ENCODE measurements at places on chromosomes 12 and 14.

DNA sequence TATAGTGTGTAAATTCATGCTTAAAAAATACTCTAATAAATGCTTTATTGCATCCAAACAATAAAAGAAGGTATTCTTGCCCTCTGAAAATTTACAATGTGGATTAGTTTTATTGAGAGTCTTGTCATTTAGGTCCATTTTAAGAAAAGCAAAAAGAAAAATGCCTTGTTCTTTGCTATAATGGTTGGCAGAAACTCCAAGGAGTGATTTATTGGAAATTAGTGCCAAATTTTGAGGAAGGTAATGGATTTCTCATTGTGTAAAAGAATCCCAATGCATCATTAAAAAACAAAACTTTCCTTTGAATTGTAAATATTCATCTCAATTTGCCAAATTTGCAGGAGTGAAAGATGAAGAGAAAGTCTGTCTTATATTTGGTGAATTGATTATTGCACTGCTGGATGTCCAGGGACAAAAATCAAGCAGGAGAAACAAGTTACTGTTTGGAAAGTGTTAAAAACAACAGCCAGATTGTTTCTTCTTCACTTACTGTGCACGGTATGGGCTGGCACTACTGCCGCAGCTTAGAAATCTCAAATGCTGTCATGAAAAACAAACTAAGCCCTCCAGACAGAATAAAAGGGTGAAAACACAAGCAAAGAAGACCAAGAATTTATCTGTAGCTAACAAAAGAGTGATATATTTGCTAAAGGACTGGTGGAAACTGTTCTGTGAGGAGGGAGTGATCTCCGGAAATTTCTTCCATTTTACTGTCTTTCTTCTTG is 511.7 kb downstream of the TMTC2 start:
- no peak for DNase-seq

DNA sequence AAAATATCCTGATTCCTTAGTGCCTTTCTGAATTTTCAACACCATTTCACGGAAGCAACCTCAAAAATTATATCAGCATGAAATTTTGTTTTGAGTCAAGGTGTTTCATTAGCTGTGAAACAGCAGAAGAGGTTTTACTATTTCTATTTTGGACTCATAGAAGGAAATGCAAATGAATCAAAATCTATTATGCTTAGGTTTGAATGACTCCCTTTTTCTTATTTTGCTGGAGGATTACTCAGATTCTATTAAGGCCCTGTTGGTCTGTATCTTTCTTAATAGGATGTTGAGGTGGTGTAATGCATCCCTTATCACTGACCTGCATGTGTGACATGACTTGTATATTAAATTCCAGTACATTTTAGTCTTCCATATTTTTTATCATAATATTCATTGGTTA is 165.8 kb downstream of the TMTC2 start:
- no peak for DNase-seq

DNA sequence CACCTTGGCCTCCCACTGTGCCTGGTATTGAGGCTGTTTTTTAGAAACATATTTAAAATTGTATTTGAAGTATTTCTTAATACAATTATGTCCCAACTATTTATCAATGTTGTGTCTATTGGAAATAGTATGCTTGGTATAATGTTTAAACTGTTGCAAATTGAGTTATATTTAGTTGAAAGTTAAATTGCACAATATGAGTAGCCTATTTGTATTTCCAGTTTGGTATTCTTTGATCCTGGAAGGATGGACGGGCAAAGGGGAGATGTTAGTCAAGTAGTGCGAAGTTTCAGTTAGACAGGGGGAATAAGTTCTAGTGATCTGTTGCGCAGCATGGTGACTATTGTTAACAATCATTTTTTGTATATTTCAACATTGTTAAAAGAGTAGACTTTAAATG is 111.5 kb downstream of the NUBPL start:
- DNase-seq, result no peak

DNA sequence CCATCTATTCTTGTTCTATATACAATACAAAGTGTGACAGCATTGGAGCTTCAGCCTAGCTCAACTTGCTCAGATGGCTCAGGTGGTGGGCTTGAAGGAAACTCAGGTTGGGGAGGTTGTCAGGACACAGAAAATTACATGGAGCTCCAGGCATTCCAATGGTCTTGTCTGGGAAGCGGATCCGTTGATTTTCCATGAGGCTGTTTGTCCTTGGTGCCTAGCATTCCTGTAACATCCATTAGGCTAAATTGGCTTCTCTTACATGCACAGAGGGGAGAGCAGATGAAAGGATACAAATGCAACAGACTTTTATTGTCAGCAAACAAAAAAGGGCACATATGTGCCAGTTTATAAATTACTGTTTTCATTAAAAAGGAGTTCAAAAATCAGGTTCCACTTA is 75.5 kb upstream of the OTX2 start:
- DNase-seq, result no peak

- DNase-seq, result peak; percentile 50
Observed at GRCh38 chr12:57755454-57756372, 810 bp downstream of the MARCHF9 start.

GRCh38 chr12:31249356-31249755 is 76.6 kb downstream of the SINHCAF start:
- DNase-seq, result no peak

GRCh38 chr12:115640929-115641328 is 636.6 kb downstream of the MED13L start:
- DNase-seq, result no peak

- DNase-seq, result no peak
Observed at GRCh38 chr14:94547151-94547680, 14.0 kb upstream of the SERPINA4 start.

GRCh38 chr12:4584896-4585295 is 22.9 kb downstream of the DYRK4 start:
- DNase-seq, result no peak

GRCh38 chr14:63454863-63455622 is 88.1 kb downstream of the PPP2R5E start:
- peak; percentile 64 for DNase-seq

DNA sequence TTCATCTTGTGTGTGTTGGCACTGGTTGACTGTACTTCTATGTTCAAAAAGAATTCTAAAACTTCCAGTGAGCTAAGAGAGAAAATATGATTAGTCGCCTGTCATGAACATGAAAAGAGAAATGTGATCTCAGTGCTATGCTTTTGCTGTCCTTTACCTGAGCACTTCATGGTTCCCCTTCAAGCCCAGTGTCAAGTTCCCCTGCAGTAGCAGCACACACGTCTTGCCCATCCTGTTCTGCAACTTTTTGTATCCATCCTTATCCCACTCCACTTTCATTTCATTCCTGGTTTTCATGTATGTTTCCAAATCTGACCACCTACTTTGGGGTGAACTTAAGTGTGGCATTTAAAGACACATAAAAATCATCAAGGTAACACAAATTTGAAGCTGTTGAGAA is 848.0 kb upstream of the USP15 start:
- DNase-seq, result no peak

DNA sequence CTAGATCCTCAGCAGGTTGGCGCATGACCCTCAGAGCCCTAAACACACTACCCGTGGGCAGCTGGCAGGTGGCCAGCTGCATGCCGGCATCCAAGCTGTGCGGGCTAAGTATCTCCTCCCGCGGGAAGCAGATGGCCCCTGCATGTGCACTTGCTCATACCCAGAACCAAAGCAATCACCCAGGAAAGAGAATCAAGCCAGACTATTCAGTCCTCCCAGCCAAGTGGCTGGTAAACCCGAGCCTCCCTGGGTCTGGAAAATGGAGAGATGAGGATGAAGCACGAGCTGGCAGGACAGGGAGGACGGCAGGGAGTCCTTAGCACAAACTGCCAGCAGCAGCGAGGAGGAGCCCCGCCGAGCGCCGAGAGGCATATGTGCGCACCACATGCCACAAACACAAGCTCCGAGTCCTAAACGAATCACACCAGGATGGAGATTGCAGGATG is 139.7 kb downstream of the RIMBP2 start:
- no peak for DNase-seq

- no peak for DNase-seq
Observed at GRCh38 chr14:51996148-51996746, 6.9 kb downstream of the RTRAF start.

DNA sequence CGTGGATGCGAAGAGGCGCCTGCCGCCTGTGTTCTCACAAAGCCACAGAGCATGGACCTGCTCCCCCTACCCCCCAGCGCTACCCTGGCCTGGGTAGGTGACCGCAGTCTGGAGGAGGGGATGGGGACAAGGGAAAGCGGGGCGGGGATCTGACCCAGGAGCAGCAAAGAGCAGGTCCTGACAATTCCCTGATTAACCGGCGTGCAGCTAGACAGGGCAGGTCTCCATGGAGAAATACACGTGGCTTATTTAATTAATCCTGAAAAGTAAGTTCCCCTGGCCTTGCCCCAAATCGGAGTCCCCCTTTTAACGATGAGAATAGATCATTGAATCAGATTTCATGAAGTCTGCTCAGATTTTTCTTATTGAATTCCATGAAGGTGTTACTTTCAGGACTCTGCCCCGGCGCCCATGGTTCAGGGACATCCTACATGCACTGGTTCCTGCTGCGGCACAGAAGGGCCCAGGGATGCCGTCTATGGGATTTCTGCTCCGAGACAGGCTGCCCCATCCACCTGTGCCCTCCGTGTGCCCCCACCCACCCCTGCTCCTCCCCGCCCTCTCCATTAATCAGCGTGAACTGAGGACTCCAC is 251.0 kb upstream of the SFSWAP start:
- no peak for DNase-seq

- no peak for DNase-seq
Observed at GRCh38 chr14:36663404-36664321, 2.0 kb downstream of the PAX9 start.

GRCh38 chr14:56899829-56900228 is 89.5 kb upstream of the OTX2 start:
- no peak for DNase-seq

DNA sequence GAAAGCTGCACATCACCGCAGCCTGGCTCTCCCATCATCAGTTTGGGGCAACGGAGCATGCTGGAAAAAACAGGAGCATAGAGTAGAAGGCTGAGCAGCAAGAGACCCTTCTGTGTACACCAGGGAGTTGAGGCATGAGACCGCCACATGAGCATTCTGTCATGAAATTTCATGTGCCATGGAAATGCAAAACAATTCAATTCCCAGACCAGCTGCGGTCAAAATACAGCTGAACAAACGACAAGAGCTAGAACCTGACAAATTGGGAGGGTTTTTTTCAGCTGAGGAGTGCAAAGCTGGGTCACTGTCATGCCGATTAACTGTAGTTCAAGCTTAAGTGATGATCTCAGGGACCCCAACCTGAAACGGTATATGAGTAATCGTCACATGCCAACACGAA is 37.1 kb downstream of the TMEM30B start:
- no peak for DNase-seq

DNA sequence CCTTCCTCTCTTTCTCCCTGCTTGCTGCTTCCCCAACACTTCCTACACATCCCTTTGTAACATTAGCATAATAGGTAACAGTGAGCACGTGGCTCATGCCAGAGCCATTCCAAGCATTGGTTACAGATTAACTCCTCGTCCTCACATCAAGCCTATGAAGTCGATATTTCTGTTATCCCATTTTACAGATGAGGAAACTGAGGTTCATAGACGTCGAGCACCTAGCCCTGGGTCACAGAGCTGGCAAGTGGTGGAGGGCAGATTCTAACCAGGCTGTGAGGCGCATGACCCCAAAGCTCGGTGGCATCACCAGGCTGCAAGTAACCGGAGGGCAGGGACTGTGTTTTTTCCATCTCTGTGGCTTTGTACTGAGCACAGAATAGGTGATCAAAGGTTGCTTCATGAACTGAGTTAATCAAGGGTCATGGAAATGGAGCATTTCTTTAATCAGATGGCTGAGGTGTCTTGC is 5.7 kb upstream of the SERPINA1 start:
- DNase-seq, result no peak

DNA sequence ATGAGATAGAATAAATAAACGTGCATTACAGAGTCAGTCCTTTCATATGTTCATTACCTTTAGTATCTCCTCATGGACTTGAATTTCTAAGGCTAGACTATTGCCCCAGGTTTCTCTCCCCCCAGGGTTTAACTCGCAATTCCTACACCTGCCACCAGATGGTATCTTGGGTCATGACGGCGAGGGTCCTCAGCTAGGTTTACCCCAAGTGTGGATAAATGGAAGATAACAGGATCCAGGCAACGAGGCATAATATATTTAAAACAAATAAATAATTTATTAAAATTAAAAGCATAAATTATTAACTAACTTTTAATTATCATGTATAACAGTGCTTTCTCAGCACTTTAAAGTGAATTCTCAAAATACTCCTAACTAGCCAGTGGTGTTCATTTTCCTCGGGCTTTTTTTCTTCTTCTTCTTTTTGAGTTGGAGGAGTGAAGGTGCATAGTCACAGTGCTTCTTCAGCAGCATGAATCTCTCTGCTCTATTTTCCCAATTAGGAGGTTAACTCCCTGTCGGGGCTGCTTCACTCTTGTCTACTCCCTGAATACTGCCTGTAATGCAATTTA is 243.5 kb upstream of the CAND1 start:
- DNase-seq, result peak; percentile 78

GRCh38 chr14:96051231-96051630 is 12.1 kb downstream of the C14orf132 start:
- no peak for DNase-seq

DNA sequence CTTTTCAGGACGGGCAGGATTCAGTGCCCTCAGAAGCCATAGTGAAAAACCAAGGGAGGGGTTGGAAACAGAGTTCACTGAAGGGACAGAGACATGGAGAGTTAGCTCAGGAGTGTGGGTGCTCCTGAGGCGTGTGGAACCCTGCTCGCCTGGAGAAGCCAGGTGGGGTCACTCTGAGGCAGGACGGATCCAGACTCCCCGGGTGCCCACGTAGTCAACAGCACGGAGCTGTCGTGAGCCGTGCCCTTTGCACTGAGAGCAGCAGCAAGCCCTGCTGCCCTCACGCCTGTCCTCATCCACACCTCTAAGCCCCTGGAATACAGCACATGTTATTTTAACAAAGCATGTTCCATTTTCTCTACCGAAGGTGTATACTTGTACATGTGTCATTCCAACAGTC is 114.7 kb downstream of the FBXL14 start:
- DNase-seq, result no peak

- DNase-seq, result no peak
Observed at GRCh38 chr14:103994535-103995184, 52.3 kb upstream of the RD3L start.

DNA sequence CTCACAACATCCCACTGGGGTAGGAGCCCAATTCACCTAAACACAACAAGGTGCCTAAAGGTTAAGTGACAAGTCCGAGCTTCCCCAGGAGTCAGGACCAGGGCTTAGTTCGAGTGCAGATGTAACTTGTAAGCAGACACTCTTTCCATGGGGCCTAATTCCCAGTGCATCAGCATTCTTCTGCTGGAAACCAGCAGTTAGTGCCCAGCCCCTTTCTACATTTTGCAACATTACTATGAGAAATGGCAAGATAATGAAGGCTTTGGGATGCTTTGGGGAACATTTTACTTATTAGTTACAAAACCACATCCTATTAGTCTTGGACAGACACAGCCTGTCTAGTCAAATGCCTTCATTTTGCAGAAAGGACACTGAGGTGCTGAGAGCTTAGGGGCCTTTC is 179.8 kb downstream of the CALM1 start:
- DNase-seq, result no peak

- DNase-seq, result no peak
Observed at GRCh38 chr12:2300168-2300567, 247.4 kb downstream of the CACNA1C start.
